NCI-H446 (cell line): ENCODE measurements at places on chromosomes 1 and 21.

- no peak for DNase-seq
Measured at GRCh38 chr21:17731554-17731953, 87.6 kb downstream of the C21orf91 start.

DNA sequence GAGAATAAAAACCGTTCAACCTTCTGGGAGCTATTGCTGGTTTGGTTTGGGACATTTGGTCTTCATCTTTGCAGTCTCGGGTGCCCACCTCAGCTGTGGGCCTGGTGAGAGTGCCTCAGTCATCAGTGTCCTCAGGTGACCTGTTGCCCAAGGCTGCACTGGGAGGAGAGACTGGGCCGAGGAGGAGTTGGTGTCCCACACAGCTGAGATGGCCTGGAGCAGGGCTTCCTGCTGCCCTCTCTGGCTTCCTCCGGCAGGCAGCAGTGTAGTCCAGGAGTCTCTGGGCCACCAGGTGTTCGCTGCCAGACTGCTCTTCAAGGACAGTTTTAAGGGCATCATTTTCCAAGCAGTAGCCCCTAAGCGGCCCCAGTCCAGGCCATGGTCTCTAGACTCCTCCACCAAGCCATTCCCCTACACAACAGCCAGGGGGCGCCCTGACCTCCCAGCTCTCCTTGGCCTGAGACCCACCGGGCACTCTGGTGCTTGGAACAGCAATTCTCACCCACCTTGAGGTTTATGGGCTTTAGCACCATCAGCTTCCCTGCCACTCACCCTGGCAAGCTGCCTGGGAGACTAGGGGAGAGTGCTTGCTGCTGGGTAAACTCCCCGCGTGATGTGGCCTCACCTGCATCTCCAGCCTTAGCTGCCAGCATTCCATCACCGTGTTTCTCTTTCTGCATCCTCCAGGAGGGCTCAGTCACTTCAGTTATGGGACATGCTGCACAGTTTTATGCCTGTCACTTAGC is 9.1 kb upstream of the SYTL1 start:
- no peak for DNase-seq

DNA sequence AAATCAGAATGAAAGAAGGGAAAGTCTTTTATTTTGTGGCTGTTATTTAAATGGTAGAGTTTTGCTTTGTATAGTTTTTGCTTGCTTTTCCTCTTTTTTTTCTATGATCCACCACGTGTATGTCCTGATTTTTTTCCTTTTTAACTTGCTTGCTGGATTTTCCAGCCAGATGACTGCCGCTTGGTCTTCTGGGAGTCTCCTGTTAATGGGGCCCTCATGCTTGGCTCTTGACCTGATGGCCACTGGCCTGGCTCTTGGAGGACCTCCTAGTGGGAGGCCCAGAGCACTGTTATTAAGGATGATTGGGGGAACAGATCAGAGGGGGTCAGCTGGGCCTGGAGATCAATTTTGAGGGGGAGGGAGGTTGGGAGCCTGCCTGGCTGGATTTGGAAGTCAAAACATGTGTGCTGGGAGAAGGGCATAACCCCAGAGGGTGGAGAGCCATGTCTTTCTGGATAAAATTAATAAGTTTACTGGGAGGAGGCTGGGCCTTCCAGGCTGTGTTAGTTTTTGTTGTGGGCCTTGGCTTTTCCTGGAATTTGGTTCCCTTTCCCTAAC is 1.2 kb downstream of the FGGY start:
- DNase-seq, result no peak

DNA sequence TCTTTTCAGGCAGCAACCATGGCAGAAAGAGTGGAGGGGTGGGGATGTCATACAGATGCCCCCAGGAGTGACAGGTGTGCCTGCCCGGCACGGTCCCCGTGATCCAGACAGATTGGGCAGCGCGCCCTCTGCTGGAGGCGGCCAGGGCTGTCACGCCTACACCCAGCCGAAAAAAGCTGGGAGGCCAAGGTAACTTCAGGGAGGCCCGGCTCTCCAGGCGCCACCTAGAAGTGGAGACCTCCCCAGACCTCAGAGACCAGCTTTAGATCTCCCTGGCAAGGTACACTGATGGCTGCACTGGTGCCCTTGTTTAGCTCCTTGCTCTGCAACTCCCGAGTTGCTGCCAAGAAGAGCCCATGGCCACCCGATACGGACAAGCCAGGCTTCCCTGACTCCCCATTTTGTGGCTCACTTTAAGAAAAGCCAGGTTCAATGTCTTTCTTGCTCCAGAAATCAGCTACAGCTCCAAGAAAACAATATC is 6.6 kb downstream of the GOLT1A start:
- peak; percentile 55 for DNase-seq

GRCh38 chr1:185157599-185158412 is 839 bp downstream of the SWT1 start:
- DNase-seq, result no peak

- DNase-seq, result no peak
Measured at GRCh38 chr1:47927165-47927564, 70.0 kb downstream of the TRABD2B start.

DNA sequence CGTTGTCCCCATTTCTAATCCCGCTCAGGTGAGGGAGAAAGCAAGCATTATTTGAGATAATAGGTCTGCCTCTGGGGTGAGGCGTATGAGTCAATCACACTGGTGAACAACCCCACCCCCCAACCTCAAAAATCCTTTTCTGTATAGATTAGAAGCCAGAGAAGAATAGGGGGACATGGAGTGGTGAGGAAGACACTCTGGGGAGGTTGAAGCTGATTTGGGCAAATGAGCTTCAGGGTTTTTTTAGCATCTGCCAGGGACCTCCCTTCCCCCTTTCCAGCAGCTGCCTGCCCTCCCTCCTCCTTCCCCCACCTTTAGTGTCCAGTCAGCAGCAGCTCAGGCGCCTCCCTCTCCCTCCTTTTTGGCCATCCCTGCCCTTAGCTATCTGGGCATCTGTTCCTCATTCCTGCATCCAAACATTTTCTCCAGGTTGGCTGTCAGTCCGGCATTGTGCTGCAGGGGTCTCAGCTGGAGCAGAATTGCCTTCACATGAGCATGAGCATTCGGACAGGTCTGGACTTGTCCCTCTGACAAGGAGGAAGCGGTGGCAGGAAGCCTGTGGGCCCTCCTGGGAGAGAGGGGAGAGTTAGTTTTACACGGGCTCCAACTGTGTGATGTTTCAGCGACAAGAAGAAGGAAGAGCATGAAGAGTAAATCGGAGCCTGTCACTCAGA is 30.8 kb upstream of the PTGFRN start:
- peak; percentile 95 for DNase-seq

DNA sequence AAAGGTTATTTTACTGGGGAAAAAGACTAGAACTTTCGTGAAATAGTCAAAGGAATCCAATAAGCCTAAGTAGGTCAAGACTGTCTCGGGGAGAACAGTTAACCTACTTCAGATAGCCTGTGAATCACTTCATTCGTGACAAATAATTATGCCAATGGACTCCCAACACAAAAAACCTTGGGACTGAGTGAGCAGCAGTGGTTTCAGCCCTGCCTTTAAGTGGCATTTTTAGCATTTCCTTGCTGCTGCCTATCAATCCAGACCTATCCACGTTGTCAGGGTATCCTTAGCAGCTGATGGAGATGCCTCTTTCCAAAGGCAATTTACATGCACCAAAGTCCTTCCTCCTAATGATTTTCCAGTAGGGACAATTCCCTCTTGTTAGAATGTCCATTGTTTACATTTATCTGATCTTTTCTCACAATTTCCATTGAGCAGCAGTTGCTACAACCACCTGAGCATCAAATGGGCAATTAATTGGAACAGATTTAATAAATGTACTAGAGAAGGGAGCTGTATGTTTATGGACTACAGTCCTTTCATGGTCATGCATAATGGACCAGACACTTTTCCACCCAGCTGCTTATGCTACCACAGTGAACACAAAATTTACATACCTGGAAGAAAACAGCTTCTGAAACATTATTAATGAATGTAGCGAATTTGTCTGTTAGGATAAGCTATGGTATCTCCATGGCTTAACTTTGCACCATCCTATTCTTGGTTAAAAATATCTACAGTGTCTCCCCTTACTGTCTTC is 75.8 kb downstream of the TM2D1 start:
- no peak for DNase-seq

DNA sequence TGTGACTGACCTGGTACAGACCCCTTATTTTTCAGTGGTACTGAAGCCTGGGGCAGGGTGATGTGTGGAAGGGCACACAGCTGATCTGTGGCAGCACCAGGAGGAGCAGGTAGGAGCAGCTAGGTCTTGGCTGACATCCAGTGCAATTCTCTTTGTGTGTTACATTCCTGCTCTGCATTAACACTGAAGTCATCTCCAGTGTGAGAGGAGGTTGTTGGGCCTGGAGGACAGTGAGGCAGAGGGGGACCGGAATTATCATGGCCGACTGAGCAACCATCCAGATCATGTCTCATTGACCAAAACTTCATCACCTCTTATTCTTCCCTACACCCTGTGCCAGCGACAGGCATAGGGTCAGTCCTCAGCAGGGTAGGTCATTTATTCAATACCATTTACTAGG is 1.5 kb downstream of the SLAMF8 start:
- DNase-seq, result no peak

- DNase-seq, result no peak
Measured at GRCh38 chr1:74715236-74715502, 17.7 kb downstream of the CRYZ start.

- DNase-seq, result no peak
Measured at GRCh38 chr1:54608566-54609230, 14.6 kb downstream of the FAM151A start.

DNA sequence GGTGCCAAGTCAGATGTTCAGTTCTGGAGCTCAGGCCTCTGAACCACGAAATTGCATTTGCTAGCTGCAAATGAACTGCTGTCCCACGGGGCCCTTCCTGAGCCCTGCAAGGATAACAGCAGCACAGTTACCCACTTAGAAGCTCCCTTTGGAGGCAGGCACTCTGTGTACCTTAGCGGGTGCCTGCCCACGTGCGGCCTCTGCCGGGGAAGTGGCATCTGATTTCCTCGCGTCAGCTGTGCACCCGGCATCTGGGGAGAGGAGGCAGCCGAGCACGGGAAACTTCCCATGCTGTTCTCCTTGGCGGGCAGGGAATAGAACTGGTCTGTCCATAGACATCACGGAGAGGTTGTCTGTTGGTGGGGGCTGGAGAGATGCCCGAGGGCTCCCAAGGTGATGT is 148.0 kb upstream of the C1orf174 start:
- no peak for DNase-seq

DNA sequence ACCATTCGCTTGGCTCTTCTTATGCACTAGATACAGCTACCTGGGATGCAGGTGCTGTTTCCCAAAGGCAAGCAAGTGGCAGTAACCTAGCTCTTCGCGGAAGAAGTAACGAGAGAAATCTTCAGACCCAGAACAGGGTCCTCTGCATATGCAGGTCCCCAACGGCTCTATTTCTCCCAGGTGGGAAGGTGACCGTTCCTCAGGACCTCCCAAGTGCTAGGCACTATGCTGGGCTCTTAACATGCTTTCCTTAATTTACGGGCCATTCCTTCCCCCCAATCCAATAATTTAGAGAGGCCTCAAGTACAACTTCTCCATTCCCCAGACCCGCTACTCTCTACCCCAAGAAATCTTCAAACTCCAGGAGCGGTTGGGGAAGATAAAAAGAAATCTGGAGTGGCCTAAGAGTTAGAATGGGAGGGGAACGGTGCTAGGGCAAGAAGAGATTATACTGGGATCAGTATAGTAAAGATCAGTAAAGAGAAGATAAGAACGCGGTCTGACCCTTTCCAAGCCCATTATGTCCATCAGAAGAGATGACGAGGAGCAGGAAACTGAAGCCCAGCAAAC is 410 bp downstream of the TXNDC12 start:
- DNase-seq, result no peak

- DNase-seq, result no peak
Measured at GRCh38 chr1:76635784-76636183, 231.5 kb upstream of the ST6GALNAC5 start.

DNA sequence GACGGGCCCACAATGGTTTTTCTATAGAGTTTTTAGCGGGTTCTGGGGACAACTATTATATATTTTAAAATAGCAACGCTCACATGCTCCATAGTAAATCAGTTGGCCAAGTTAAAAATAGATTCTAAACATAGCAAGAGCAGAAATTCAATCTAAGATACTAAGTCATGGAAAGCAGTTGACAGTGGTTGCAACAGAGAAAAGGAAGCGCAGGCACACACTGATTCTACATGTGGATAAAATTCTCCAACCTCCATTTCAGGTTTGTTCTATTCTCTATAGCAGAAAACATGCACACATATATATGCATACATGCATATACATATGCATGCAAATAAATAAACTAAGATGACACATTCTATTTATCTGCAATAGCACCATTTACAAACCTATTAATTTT is 89.6 kb upstream of the HNRNPU start:
- DNase-seq, result no peak

GRCh38 chr1:41537788-41538351 is 53.4 kb upstream of the EDN2 start:
- no peak for DNase-seq

DNA sequence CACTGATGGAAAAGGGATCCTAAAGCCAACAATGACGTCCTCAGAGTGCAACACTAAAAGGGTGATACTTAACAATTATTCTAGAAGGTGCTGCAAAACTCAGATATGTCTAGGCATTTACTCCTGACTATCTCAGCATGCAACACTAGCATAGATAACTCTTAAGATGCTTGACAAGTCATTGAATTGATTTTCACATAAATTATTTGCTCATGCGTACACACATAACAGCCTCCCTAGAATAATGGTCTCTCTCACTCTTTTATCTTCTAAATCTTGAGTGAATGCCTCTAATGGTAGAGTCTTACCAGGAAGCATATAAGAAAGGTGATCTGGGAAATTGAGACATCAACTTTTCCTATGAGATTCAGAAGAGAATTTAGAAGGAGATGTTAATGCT is 1283.7 kb downstream of the MRPL39 start:
- DNase-seq, result no peak

DNA sequence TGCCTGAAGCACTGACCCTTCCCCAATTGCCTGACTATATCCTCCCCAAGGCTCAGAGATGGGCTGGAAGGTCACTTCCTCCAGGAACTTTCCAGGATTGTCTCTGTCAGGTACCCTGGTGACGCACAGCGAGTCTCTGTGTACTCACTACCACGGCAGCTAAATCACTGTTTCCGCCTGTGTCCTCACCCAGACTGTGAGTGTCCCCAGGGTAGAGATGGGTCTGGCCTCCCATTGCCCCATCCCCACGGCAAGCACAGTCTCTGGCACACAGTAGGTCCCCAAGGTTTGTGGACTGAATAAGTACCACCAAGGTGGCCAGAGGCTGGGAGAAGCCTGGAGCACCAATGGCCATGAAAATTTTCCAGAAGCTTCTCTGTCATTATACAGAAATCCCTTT is 93.8 kb upstream of the RUNX3 start:
- DNase-seq, result no peak

DNA sequence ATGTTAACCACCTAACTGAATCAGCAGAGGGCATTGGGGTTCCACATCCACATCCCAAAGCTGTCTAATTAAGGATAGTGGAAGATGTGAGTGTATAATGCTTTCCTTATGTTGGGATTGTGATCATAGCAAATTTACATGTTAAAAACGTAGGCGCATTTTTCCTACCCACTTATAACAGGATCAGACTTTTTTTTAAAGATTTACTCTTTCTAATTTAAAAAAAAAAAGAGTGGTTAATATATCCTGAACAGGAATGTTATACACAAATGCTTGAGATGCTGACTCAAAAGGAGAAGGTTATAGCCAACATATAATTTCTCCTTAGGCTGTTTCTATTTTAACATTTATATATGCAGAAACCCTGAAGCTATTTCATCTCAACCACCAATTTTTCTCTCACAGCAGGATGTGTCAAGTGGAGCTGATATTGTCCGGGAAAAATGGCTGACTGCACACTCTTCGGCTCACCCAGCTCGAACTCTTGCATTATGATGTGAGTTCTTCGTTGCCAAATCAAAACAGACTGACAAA is 40.3 kb downstream of the RGS5 start:
- no peak for DNase-seq

- DNase-seq, result no peak
Measured at GRCh38 chr1:23475134-23475628, 8.8 kb downstream of the ASAP3 start.
